ENCODE measurements at places on chromosomes 5 and 9.

DNA sequence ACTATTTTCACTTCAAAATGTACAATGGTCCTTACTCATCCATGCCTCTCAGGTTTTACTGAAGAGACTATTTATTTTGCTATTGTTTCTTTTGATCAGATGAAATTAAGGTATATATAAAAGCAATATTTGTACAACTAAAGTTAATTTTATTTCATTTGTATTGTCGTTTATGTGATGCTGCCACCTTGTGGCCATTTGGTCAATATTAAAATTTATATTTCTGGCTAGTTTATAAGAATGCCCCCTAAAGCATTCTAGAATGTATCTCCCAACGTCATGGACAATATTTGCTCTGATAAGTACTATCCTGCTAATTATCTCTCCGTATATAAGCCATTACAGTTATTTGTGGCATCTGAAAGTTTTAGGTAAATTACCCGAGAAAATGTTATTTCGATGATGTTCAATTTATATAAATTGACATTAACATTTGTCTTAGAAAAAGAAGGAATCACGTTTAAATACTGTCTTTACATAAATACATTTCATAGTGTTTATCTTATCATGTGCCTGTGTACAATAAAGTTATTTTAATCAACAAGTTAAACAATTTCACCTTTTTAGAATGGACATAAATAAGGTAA, 680.0 kb downstream of the TAF11L14 start:
- no peak for DNase-seq

GRCh38 chr9:21679432-21679831, 123.0 kb upstream of the MTAP start:
- no peak for DNase-seq

GRCh38 chr9:112535811-112536210, 49.2 kb downstream of the KIAA1958 start:
- no peak for DNase-seq

- DNase-seq, result no peak
These were observed 386.8 kb upstream of the CHD1 start for GRCh38 chr5:99315413-99316183.

- no peak for DNase-seq
These were observed 633.5 kb downstream of the DTWD2 start for GRCh38 chr5:118354797-118355196.

GRCh38 chr9:110058304-110058953, 149.5 kb downstream of the C9orf152 start:
- DNase-seq, result no peak

GRCh38 chr5:168992016-168992415, 308.9 kb downstream of the SLIT3 start:
- no peak for DNase-seq

- DNase-seq, result no peak
These were observed 28.2 kb upstream of the CREBRF start for GRCh38 chr5:173027905-173028304.

DNA sequence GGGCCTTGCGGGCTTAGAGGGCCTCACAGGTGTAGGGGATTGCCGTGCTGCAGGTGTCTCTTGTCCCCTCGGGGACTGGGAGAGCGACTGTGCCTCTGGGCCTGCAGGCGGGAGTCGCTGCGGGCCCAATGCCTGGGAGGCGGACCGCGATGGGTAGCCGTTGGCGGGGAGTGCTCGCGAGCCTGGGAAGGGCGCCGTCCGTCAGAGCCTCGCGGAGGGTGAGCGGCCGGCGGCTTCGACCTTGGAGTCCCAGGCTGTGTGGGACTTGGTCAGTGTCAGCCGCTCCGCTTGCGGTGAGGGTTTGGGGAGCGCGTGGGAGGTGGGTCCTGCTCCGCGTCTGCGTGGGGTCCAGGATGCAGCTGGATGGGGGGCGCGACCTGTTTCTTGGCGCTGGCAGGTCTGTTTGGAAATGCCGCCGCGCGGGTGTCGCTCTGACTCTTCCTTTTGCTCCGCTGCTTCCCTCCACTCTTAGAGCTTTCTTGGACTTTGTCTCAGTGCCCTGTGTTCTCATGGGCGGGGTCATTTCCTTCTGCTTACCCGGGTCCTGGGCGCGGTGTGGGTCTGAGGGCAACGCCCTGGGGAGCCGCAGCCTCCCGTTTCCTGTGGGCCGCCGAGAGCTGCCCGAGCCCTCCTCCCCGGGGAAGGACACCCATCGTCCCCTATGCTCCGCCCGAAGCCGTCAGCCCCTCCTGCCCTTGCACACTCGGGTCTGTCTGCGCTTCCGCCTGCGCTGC, 88.9 kb upstream of the CACNA1B start:
- DNase-seq, result no peak

DNA sequence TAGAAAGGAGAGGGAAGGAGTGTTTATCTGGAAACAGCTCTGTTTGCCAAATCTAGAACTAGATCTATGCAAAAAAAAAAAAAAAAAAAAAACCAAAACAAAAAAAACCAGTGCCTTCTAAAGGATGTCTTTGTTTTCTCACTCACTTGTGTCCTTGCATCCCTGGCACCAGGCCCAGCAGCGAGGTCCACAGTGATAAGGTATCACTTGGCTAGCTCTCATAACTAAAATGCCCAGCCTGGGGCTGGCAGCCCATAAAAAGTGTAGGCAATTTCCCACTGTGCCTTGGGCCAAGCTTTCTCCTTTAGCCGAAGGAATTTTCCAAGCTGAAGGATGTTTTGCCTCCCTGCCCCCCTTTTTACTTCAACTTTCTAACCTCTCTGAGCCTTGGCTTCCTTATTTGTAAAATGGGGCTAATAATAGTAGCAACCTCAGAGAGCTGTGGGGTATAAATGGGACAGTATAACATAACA, 20.8 kb downstream of the RGS3 start:
- DNase-seq, result peak; percentile 87

- DNase-seq, result no peak
These were observed 142.7 kb upstream of the ADAMTSL1 start for GRCh38 chr9:18331310-18331684.

DNA sequence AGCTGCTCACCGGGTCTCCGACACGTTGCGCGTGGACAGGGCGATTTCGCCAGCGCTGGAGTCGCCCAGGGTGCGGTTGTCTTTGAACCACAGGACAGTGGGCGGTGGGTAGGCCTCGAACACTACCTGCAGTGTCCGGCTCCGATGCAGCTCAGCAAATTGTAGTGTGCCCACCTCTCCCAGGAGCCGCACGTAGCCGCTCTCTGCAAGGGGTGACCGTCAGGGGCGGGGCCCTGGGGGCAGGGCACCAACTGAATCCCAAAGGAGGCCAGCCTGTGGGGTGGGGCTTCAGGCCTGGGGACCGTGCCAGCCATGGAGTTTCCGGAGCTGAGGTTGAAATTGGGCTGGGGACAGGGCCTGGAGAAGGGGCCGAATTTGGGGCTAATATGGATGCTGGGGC, 22.9 kb downstream of the PDGFRB start:
- no peak for DNase-seq
